ENCODE measurements at places on chromosomes 12 and 14.

DNA sequence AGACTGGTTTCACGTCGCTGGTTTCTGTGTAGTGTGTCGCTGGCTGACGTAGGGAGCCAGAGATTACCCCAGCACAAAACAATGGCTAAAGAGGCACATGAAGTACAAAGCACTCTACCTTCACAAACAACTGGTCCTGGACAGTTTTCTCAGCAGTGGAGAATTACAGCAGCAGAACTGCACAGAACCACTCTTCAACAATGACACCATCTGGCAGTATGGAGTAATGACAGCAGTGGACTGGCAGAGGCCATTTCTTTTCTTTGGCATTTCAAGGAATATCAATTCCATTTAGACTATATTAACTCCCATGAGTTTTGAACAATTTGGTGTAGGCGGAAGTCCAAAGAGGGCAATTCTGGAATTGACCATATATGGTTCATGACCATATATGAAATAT is 1074.1 kb downstream of the AACS start:
- no peak for DNase-seq

- no peak for DNase-seq
These were observed 705.8 kb upstream of the USP15 start for GRCh38 chr12:61554268-61555008.

DNA sequence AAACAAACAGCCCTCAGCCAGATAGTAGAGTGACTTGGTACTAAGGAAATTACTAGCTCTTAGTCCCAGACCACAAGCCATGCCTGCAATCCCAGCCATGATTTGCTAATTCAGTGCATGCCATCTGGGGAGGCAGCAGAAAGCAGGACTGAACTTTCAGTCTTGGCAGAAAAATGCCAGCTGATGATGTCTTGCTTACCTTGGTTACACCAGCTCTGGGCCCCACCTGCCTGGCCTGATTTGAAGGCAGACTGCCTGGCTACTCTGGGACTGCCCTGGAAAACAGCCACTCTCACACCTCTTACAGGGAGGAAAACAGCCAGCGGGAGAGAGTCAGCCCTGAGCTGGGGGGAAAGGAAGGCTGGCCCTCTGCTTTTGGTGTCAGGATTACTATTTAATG is 4.6 kb upstream of the UNC119B start:
- DNase-seq: no peak

GRCh38 chr12:1799051-1799881 is 21.1 kb upstream of the LRTM2 start:
- DNase-seq: no peak

- no peak for DNase-seq
These were observed 677 bp downstream of the NOS1 start for GRCh38 chr12:117360551-117361346.

DNA sequence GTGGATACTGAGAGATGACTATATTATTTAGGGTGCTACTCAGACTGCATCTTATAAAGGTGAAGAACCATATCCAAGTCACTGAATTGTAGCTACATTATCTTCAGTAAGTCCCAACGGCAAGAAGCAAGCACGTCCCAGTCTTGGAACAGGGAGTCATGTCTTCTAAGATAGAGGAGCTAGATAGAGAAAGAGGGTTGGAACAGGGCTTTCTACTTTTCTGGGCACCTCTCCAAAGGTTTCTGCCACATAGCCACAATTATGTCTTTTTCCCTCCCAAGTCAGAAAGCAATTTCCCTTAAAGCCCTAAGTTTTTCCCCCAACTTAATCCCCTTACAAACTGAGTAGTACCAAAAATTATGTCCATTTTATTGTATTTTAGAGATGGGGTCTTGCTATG is 22.4 kb downstream of the MAPK1IP1L start:
- no peak for DNase-seq

DNA sequence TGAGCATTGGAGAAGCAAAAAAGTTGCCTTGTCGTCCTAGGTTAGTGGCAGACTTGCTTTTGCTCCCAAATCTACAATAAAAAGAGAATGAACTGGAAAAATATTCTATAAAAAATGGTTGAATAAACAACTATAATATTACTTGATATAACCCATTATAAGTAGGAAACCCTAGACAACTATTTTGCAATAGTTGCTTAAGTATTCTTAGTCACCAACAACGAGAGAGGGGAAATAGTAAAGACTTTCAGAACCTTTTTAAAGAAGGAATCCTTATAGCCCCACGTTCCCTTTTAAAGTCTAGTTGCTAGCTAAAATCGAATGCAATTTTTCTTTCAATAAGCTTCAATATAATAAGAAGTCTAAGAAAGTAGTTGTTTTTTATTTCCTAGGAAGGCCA is 17.5 kb downstream of the AQP6 start:
- no peak for DNase-seq

DNA sequence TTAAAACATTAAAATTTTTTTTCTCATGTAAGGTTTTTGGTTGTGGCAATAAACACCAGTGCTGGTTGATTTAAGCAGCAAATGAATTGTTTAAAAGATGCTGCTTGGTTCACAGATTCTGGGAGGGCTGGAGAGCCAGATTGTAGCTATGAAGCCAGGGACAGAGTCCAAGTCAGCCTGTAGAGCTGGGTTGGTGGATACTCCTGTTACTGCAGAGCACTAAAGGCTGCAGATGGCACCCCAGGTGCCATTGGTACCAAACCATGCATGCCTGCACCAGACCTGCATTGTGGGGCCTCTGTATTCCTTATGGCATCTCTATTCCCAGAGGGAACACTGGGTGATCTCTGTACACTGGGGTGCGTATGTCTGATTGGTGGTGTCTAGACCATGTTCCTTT is 113.3 kb downstream of the SNAPC1 start:
- peak; percentile 41 for DNase-seq

GRCh38 chr12:31205054-31205453 is 120.9 kb downstream of the SINHCAF start:
- DNase-seq: no peak

DNA sequence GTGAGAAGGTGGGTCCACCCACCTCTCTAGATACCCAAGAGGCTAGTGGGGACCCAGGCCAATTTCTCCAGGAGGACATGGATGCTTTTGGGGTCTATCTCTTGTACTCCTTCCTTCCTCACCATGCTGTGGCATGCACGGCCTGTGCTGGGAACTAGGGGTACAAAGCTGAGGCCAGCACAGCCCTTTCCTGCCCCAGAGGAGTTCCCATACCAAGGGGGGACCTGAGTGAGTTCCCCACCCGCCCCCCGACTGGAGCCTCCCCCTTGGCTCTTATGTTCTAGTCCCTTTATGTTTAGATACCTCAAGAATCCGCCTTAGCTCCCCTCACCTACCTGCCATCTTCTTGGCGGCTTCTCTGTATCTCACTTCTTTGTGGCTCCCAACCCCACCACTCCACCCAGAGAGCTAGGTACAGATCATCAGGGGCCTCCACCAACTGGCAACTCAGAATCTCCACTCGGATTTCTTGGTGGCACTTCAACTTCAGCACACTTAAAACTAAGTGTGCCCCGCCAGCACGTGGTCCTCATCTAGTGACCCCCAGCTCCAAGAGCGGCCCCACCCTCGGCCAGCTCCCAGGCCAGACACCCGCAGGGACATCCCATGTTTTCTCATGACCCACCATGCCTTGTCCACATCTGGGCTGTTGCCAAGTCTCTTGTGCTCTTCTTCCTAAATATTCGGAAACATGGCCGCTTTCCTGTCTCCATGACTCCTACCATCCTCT is 115.2 kb upstream of the RTL1 start:
- no peak for DNase-seq

DNA sequence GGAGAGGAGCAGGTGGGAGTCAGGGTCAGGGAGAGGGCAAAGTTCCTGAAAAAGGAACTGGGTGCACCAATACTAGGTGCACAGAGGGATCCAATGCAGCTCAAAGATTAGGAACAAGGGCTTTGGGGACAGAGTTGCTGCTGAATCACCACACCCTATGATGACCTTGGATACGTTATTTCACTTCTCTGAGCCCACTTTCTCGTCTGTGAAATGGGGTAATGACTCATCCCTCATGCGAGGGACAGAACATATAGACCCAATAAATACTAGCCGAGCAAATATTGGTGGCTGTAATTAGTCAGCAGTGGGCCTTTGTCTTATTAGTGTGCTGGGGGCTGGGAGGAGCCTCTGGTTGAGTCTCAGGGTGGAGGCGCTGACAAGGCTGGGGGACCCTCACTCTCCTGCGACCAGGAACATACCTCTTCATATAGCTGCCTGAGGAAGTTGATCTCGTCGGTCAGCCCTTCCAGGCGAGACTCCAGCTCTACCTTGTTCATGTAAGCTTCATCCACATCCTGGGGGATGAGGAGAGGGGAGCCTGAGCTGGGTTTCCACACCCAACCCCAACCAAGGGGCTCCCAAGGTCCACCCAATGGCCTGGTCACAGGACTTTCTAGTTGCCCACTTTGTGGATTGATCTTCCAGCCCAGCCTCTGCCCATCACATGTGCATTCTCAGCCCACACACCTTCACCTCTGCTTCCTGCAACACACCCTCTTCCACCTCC is 4.5 kb downstream of the KRT8 start:
- DNase-seq: no peak

DNA sequence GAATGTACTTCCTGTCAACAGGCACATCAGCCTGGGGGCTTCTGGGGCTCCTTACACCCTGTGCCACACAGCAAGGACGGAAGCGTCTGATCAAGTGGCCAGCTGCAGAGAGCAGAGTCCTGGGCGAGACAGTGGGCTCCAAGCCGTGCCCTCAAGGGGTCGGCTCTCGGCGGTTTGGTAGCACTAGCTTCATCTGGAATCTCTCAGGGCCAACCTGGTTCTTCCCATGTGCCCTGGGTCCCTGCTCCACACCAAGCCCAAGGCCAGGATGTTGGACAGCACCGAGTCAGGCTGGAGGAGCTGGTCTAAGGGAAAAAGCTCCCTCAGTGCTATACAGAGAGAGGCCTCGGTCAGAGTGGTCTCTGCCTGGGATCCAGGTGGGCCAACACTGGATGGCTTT is 20.5 kb downstream of the DIO3 start:
- DNase-seq: no peak

DNA sequence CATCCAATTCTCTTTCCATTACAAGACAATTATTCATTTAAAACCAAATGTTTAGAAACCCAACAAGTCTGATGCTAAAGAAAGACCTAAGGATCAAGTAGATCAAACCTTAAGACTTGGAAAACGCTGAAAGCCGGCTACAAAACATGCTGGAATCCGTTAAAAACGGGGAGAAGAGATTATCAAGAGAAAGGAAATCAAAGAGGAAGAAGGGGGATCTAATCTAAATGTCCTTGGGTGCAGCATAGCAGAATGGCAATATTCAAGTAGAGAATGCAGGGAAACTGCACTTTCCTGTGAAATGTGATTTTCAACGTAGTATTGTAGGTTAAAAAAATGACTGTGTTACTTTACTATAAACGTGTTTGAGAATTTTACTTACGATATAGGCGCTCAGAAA is 1.3 kb downstream of the PPP1R13B start:
- DNase-seq: no peak

DNA sequence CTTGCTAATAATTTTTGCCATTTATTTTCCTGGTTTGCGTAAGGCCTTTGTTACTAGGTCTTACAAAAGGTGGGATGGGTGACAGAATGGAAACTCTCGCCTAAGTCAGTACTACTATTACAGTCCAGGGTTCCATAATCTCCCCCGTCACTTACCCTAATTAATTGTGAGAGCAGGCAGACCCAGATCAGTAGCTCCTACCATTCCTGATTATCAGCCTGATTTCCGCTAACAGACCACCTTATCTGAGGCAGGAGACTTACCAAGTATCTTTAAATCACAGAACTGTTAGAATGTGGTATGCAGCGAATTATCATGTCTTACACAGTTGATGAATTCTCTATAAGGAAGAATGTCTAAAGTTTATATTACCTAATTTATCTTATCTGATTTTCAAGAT is 234.7 kb downstream of the FOXN3 start:
- DNase-seq: no peak

DNA sequence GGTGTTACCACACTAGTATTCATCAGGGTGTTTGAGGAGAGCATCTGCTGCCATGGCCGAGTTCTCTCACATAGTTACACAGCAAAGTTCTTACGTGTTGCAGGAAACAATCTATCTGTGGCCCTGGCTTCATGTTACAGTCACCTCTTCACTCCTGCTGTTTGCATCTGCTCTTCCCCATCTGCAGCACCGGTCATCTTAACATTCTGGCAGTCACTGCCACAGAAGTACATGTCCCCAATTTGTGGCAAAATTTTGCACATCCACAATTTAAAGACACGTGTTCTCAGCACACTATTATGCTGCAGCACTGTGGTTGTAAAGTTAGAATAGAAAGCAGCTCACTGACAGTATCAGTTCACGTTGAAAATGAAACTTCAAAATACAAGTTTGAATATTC is 23.2 kb downstream of the MAPK1IP1L start:
- peak; percentile 63 for DNase-seq

DNA sequence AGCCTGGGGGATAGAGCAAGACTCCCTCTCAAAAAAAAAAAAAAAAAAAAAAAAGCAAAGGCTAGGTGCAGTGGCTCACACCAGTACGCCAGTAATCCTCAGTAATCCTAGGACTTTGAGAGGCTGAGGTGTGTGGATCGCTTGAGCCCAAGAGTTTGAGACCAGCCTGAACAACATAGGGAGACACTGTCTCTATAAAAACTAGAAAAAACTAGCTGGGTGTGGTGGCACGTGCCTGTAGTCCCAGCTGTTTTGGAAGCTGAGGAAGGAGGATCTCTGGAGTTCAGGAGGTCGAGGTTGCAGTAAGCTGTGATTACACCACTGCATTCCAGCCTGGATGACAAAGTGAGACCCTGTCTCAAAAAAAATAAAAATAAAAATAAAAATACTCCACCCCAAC is 8.9 kb upstream of the RBM25 start:
- no peak for DNase-seq

GRCh38 chr12:2138871-2139308 is 86.1 kb downstream of the CACNA1C start:
- DNase-seq: no peak

GRCh38 chr14:102474934-102475333 is 34.6 kb downstream of the ANKRD9 start:
- no peak for DNase-seq

DNA sequence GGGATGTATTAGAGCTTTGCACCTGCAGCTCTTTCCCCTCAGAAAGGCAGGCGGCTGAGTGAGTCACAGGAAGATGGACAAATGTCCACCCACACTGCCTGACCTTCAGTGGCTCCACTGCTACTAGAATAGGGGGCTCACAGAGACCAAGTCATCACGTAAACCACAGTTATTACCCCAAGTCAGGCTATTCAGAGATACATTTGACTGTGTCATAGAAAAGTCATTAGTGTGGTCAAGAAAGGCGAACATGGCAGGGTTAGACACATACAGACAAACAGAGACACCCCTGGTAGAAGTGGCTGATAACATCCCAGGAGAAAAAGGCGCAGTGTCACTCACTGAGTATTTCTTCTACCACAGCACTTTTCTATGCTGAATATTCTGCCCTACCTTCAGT is 36.0 kb downstream of the GCH1 start:
- DNase-seq: no peak
